ENCODE measurements at places on chromosomes 16 and 17.

DNA sequence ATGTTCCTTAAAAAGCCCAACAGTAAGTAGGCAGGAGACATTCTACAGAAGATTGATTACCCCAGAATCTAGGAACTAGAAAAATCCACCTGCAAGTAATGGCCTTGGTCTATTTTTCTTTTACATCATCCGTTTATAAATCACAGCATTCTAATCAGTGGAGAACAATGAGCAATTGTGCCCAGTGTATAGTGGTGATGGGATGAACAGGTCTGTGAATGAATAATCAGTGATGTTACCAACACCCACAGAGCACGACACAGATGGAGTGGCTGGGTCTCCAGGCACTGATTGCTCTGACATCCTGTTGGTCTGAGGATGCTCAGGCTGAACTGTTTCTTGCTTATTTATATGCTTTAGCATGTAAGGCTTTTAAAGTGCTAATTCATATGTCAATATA lies 1251.2 kb upstream of the CDH8 start:
- no peak for DNase-seq

DNA sequence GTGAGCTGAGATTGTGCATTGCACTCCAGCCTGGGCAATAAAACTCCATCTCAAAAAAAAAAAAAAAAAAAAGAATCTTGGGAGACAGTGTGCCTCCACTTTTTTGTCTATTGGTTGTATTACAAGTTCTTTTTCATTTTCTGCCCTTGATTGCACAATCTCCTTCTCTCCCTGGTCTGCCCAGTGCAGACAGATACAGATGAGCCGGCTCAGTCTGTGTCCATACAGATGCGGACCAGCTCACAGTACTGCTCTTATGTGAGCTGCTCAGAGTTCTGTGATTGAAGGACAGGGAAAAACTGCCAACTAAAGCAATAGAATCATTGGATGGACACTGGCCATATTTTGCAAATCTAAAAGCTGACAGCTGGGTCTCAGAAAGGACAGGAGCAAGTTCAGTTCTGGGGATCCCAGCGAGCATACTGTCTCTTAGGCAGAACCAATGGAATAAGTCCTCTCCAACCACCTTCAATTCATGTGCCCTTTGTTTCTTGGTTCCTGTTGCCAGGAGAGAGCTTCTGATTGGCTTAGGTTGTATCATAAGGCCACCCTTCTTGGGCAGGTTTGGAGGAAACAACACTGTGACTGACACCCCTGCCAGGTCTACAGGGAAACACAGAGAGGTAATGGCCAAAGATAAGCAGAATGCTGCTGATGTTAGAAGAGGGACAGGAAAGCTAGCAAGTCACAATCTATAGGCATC lies 495.6 kb upstream of the HSBP1 start:
- no peak for DNase-seq

GRCh38 chr17:40100419-40100668 lies at the start of gene NR1D1:
NR1D1 (minus strand) TSS chr17:40100589; CDS start chr17:40100094, 495 bp downstream.
- DNase-seq, result no peak

- no peak for DNase-seq
These were observed 17.3 kb upstream of the MYO1D start for GRCh38 chr17:32894245-32894644.

- DNase-seq, result peak; percentile 3
These were observed 5.8 kb downstream of the ITGAM start for GRCh38 chr16:31265329-31266245.

- no peak for DNase-seq
These were observed 2.4 kb downstream of the EPN2 start for GRCh38 chr17:19239544-19239943.
